CD8-positive, alpha-beta T cell (primary cell): ENCODE measurements at places on chromosomes 1 and 21.

DNA sequence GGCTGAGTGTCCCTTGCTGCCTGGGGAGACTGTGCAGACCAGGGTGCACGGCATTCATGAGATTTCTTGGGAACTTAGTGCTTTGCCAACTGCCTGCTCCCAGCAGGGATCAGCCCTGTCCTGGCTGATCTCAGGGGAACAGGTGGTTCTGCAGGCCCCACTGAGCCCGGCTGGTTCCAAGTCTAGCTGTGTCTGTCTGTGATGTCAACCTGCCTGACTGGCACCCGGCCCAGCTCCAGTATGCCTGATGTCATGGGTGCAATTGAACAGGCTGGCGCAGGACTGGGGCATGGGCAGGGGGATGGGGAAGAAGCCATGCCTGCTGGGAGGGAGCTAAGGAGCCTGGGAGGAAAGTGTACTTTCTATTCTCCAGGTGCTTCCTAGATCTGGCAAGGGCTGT, 227.1 kb downstream of the GRIK3 start:
- no peak for DNase-seq

DNA sequence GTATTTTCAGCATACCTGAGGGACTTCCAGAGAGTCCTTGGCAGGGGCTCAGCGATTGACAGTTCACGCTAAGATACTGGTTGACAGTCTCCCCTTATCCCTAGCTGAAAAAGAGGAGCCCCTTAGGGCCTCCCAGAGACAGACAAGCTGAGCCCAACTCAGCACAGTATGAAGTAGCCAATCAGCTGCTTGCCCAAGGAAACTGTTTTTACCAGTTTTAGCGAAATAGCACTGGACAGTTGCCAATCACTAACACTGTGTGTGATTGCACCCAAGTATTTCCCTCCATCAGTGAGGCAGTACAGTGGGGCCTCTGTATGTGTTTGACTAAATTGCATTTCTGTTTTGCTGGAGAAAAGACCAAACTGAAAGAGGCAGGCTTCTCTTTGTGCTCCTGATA, 27.0 kb downstream of the KHDRBS1 start:
- no peak for DNase-seq

DNA sequence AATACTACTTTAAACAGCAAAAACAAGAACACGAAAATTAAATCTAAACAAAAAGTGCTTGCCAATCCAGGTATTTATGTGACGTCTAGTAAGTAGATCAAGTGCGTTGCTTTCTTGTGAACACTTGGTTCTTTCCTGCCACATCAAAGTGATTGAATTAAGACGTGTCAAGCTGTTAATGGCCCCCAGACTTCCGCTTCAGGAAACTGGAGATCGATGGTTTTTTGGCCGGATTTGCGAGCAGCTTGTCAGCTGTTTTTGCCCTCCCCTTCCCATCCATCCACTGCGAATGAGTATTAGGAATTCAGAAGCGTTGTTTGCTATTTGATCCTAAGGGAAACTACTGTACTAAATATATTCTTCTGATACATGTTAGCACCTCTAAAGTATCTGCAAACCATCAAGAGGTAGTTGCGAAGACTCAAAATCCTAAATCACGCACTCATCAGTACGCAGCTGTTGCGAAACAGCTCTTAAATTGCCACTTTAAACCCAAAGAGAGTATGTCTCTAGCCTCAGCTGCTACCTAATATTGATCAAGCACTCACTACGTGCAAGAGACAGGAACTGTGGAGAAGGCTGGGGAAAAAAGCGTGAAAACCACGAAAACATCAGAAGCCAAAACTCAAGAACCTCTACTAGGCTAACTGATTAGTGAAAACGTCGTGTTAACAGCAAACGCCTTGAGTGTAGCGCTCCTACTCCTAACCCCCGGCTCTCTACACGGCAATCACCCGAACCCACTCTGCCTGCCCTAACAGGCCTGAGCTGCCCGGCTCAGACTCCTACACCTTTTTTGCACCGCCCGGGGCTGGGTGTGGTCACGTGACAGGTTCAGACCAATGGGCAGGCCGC, 473 bp upstream of the BRDT start:
- peak; percentile 16 for DNase-seq

DNA sequence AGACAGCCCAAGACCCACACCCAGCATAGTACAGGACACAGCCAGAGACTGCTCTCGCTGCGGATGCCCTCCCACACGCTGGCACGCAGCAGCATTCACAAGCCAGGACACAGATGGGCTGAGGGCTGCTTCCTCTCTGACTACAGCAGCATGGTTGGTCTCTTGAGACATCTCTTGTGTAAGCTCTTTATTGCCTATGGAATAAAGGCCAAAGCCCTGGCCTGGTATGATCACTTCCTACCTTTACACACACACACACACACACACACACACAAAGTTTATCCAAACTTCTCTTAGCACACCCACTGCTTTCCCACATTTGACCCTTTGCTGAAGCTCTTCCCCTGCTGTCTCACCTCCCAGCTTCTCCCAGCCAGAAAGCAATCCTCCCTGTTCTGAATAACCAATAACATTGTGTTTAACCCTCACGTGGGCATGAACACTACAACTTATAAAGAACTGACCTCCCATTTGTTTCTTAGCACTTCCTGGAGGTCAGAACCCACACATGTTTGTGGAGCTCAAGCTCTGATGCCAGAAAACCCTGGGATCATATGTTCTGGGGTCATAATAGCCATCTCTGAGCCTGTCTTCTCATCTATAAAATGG, 1.2 kb upstream of the LUZP1 start:
- no peak for DNase-seq

- no peak for DNase-seq
Observed at GRCh38 chr1:202288177-202288576, 53.6 kb downstream of the UBE2T start.

DNA sequence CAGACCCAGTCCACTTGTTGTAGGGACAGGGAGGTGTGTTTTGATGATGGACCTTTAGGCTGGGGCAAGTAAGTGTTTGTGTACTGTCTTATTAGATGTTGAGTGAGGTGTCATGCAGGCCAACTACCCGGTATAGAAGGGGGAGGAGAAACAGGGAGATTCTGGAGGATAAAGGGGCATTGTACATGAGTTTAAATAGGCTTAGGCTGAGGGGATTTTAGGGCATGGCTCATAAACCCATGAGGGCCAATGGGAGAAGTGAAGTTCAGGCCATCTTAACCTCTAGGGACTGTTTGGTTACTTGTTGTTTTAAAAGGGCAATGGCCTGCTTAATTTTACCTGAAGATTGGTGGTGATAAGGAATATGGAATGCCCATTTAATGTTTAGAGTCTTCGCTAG, 38.2 kb upstream of the PLA2G5 start:
- DNase-seq = no peak

DNA sequence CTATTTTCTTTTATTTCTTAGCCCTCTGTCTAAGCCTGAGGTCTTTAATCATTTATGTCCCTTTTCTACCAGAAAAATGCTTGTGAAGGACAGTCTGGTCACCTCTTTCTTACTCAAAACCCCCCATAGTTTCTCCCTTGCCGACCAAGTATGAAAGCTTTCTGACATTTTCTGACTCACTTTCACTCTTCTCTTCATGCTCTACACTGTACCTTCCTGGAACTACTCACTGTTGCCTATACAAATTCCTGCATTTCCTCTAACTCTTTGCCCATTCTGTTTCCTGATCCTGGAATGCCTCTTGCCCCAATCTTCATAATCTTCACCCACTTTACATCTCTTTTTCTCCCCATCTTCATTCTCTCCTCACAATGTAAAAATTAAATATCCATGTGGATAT, 380.0 kb downstream of the HHIPL2 start:
- no peak for DNase-seq

DNA sequence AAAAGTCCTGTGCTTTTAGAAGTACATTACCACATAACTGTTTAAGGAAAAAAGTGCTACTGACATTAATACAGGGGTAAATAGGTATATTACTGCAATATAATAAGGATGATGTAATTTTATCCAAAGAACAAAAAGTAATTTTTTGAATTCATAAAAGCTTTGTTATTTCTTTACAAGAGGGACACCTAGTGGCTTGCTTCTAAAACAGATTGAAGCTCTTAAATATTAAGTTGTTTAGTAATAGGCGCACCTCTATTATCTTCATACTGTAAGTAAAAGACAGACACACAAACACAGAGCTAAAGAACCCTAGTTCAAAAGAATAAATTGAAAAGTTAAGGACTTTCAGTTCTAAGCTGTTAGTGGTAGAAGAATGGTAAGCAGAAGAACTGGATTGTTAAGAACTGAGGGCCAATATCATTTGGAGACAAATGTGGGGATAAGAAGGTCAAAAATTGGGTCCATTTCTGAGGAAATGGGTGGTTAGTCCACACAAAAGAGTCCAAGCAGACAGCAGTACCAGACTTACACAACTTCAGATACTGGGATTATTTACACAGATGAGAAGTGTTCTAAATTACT, 15.4 kb downstream of the ZNHIT6 start:
- DNase-seq = no peak

GRCh38 chr1:44229435-44230167, 16.3 kb downstream of the DMAP1 start:
- DNase-seq = no peak

GRCh38 chr1:165623624-165624023, 7.4 kb upstream of the MGST3 start:
- no peak for DNase-seq

- DNase-seq = no peak
Observed at GRCh38 chr1:43282220-43283195, 2.9 kb downstream of the C1orf210 start.

GRCh38 chr21:37047079-37047478, 25.8 kb downstream of the PIGP start:
- no peak for DNase-seq

- no peak for DNase-seq
Observed at GRCh38 chr21:25103500-25104207, 503.6 kb downstream of the MRPL39 start.

GRCh38 chr21:41874611-41875010, 4.5 kb downstream of the PRDM15 start:
- no peak for DNase-seq

- peak; percentile 68 for DNase-seq
Observed at GRCh38 chr1:182054698-182055326, 6.7 kb downstream of the ZNF648 start.

DNA sequence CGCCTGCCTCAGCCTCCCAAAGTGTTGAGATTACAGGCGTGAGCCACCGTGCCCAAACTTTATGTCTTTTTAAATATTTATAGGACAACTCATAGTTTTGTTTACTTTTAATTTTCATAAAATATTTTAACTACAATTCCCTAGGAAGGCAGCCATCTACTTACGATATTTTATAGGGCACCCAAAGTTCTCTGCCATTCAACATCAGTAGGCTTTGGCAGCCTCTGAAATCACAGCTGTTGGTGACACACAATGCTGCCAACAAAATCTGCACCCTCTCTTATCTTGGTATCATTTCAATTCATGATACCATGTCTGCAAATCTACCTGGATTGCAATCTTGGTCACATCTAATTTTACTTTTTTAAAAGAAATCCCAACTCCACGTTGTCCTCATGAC, 27.1 kb upstream of the ERO1B start:
- no peak for DNase-seq

- DNase-seq = no peak
Observed at GRCh38 chr1:243580072-243580471, 270.0 kb downstream of the AKT3 start.

- no peak for DNase-seq
Observed at GRCh38 chr21:42650033-42650370, 3.4 kb upstream of the PDE9A start.

- DNase-seq = no peak
Observed at GRCh38 chr21:46092026-46092764, 5.7 kb upstream of the COL6A2 start.

DNA sequence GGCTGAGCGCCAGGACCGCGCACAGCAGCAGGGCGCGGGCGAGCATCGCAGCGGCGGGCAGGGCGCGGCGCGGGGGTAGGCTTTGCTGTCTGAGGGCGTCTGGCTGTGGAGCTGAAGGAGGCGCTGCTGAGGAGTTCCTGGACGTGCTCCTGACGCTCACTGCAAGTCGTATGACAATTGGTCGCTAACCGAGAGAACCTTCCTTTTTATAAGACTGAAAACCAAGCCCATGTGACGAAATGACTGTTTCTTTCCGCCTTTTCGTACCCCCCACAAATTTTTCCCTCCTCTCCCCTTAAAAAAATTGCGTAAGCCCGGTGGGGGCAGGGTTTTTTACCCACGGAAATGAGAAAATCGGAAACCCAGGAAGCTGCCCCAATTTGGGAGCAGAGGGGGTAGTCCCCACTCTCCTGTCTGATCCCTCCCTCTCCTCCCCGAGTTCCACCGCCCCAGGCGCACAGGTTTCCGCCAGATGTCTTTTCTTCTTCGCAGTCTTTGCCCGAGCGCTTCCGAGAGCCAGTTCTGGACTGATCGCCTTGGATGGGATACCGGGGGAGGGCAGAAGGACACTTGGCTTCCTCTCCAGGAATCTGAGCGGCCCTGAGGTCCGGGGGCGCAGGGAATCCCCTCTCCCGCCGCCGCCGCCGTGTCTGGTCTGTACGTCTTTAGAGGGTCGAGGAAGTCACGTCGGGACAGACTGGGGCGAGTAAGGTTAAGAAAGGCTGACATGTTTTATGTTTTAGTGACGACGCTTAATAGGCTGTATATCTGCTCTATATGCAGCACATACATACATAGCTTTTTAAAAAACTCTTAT, at the start of gene PTGS2:
Gene PTGS2 (minus strand): TSS at position 179 of the 817 bp plus-strand sequence. CDS start 133 bp downstream, at position 46.
- DNase-seq = no peak

DNA sequence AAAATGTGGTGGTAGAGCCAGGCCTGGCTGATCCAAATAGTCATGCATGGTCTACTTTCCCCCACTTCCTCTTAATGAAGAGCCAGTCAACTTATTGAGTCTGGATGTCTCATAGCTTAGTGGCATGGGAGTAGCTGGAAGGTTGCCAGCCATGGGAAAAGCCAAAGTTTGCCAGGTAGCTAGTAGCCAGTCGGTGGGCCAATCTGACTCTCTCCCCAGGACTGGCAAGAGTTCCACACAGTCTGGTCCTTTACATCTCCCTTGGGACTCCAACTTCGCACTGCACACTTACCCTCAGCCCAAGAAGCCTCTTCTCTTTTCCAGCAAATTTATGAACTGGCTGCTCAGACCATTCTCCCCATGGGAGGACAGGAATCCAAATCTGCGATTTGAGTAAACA, 8.3 kb downstream of the WARS2 start:
- DNase-seq = no peak

DNA sequence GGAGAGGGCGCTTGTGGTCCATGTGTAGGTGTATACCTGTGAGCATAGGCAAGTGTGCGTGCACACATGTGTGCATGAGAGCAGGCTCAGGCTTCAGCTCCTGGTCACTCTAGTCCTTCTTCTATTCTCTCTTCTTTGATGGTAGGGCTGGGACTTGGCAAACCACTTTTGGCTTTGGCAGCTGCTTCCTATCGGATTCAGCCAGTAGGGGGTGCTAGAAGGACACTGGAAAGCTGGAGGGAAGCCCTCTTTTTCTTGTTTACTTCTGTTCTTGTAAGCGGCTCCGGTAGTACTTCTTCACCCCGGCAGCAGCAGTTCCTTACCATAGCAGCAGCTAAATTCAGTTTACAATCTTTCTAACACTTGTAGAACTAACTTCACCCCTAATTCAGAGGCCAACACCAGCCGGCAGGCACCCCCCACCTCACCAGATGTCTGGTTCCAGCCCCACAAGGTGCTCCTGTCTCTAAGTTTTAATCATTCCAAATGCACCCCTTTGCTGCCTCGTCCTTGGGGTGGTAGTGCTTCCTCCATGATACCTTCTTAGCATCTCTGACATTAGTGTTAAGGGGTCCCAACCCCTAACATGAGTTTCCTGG, 25.1 kb downstream of the NENF start:
- DNase-seq = peak; percentile 54
